NCI-H1417 treated with DMSO at 0.1 percent for 48 hours (cell line): ENCODE measurements at places on chromosomes 12 and 14.

- DNase-seq, result no peak
Measured at GRCh38 chr12:17017402-17017801, 411.4 kb upstream of the LMO3 start.

DNA sequence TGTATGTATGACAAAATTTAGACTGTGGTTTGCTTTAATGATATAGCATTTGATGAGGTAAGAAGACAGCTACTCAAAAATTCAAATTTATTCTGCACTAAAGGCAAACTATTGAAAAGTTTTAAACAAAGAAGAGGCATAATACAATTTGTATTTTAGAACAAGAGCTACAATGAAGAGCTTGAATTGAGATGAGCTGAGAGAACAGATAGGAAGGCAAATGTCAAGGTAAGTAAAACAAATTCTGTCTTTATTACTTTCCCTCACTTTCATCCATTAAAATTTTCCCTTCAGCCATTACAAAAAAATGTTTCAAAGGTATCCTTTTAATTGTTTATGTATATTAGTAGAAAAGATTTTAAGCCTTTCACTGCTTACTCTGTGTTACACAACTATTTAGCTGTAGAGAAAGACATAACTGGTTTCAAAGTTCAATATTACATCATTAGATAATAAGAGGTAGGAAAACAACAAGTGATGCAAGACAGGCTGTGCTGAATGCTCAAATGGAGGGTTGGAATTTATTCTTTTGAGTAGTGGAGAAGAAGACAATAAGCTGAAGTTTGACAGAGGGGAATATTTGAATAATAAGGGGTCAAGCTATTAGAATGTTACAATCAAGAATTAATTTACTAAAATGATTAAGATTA is 1334.1 kb downstream of the FSCB start:
- no peak for DNase-seq

DNA sequence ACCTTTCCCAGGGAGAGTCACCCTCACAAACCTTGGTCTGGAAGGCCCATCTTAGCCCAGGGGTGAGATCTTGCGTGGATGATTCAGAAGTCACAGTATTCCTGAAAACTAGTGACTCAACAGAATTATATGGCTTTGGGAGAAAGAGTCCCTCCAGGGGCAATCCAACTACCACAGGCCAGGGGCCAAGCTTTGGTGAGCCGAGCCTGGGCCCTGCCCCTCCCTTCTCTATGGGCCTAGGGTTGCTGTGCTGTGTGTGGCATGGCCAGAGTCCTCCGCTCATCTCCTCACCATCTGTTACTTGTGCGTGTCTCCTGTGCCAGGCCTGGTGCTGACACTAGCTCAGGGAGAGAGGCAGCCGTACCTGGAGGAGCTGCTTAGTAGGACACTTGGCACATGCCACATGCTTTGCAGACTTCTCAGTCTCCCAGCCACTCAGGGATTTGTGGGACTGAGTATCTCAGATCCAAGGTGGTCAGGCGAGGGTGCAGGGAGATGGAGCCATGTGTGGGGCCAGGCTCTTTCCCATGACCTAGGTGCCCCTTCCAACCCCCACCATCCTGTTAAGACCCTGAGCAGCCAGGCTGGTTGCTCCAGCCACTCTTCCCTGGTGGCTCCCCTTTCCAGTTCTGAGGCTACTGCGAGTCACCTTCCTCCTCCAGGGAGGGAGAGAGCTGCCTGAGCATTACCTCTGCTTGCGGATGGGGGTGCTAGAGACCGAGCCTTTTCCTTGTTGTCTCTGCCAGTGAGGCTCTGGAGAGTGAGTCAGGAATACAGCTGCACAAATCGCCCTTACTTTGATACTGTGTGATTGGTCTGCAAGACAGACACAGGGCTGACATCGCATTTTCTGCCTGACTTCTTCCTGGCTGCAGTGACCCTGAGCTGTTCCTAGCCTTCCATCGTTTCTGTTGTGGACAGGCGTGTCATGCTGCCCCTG is 94.1 kb downstream of the SLC25A47 start:
- no peak for DNase-seq

DNA sequence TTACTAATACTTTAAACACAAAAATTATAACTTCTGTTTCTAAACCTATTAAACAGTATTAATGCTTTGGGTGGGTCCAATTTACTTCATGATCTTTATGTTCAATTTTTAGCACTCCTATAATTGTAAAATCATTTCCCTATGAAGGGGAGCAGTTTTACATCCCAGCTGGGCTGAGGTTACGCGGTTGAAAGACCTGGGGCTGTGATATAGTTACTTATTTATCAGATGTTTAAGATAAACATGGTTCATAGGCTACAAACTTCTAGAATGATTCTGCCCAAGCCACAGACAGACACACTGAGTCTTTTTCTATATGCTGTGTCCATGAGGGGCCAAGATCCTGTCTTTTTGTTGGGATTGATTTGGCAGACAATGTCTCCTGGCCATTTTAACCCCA is 44.4 kb downstream of the DYRK2 start:
- no peak for DNase-seq

DNA sequence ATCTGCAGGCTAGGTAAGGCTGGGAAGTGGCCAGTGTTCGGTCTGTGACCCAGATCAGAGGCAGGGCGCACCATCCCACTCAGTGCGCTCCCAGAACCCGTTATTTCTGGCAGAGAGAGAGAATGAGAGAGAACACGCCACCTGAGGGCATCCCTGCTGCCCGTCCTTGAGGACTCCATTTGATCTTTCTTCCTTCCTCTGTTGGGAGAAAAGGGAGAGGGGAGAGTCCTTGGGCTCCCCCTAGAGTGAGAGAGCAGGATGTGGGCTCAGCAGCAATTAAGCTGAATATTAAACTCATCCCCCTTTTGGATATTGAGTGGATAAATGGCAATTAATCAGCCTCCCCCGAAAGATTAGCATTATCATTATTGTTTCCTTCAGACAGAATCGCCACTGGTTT is 70.6 kb downstream of the IFT43 start:
- no peak for DNase-seq

DNA sequence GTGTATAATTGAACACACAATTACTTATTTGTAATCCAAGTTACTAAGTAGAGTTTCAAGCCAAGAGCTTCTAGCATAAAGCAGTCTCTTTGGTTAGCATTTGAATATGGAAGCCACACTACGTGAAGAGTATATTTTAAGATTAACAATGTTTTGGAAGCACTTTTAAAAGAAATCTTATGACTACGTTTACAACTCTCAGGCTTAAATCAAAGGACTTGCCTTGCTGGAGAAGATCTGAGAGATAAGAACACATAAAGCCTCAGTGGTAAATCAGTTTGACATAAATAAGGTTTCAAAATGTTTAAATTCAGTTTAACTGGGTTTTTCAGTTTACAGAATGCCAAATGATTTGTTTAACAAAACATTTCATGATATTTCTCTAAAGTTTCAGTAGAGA is 161.9 kb upstream of the PDE3A start:
- DNase-seq, result no peak

- DNase-seq, result no peak
Measured at GRCh38 chr14:35336494-35337268, 44.5 kb downstream of the PSMA6 start.

- no peak for DNase-seq
Measured at GRCh38 chr14:81211844-81212243, 8.9 kb downstream of the GTF2A1 start.

DNA sequence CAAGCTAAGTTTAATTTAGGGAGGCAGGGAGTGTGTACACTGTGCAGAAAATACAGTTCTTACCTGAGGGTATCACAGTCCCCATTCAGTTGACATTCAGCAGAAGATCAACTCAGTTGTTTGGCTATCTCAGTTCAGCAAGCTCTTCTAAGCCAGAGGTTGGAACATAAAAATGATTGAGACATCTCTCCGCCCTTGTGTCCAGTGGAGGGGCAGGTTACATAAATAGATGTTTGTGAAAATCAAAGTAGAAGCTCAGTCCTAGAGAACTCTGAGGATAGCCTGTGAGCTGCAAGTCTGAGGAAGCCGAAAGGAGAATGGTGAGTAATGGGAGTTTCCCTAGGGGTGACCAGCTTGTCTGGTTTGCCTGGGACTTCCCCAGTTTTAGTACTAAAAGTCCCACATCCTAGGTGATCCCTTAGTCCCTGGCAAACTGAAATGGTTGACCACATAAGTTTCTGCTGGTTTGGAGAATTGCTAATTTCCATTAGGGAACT is 251.4 kb upstream of the ATP2B1 start:
- no peak for DNase-seq

DNA sequence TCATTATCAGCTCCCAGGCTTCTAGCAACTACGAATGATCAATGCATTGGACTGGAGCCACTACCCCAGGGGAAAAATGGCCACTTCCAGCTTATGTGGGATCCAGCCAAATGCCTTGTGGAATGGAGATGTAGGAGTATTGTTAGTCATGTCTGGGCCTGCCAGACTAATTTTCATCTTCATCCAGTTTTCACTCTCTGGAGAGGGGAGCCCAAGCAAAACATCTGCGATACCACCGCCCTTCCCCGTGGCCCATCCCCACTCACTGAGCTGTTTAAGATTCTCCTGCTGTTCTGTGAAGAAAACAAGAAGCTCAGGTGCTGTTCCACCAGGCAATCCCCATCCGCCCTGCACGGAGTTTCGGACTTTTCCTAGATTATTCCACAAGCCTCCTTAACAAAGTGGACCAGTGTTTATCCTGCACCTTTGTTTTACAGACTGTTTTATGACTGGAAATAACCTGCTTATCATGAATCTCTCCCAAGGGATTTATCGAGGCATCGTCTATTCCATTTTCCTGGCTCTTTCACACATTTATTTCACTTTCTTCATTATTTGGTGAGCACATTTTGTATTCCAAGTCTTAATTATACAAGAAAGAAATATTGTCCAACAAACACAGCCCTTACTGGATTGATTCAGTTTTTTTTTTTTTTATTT is 35.5 kb upstream of the MAX start:
- no peak for DNase-seq

GRCh38 chr12:113670742-113671141 is 199.1 kb upstream of the LHX5 start:
- DNase-seq, result no peak

DNA sequence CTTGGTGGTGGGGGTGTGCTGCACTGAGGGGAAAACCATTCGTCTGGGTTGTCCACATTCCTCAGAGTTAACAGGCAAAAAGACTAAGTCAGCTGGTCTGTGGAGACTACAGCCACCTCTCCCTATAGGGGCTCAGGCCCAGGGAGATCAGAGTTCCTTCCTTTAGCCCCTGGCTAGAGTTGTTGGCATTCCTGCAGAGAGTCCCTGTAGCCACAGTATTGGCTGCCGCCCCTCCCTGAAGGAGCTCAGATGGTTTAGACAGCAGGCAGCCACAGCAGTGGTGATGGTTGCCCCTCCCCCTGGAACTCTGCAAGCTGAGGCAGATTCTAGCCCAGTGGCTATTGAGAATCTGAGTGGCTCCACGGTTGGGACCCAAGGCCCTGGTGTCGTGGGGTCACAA is 1072.5 kb upstream of the ATXN7L3B start:
- no peak for DNase-seq

DNA sequence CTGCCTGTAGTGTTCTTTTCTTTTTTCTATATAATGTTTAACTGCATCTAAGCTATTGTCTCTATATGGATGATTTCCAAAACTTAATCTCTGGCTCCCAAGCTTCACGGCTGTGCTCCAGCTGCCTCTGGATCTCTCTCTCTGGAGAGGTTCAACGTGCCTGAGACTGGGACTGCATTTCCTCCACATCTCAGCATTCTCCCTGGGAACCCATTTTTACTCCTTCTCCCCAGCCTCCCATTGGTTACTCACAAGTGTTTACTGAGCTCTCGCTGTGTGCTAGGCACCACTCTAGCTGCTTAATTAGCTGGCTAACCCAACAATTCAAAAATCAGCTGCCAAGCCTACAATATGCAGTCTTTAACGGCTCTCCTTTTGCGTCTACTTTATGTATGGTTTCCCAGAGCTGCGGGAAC is 34.7 kb downstream of the FBXL14 start:
- DNase-seq, result peak; percentile 81

DNA sequence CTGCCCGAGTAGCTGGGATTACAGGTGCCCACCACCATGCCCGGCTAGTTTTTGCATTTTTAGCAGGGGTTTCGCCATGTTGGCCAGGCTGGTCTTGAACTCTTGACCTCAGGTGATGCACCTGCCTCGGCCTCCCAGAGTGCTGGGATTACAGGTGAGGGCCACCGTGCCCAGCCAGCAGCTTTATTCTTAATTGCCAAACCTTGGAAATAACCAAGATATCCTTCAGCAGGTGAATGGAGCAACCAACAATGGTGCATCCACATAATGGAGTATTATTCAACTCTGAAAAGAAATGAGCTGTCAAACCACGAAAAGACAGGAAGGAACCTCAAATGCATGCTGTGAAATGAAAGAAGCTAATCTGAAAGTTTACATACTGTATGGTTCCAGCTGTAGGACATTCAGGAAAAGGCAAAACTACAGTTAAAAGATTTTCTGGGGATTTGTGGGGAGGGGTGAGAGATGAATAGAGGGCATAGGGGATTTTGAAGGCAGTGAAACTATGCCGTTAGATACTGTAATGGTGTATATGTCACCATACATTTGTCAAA is 118.8 kb upstream of the CCND2 start:
- DNase-seq, result no peak

DNA sequence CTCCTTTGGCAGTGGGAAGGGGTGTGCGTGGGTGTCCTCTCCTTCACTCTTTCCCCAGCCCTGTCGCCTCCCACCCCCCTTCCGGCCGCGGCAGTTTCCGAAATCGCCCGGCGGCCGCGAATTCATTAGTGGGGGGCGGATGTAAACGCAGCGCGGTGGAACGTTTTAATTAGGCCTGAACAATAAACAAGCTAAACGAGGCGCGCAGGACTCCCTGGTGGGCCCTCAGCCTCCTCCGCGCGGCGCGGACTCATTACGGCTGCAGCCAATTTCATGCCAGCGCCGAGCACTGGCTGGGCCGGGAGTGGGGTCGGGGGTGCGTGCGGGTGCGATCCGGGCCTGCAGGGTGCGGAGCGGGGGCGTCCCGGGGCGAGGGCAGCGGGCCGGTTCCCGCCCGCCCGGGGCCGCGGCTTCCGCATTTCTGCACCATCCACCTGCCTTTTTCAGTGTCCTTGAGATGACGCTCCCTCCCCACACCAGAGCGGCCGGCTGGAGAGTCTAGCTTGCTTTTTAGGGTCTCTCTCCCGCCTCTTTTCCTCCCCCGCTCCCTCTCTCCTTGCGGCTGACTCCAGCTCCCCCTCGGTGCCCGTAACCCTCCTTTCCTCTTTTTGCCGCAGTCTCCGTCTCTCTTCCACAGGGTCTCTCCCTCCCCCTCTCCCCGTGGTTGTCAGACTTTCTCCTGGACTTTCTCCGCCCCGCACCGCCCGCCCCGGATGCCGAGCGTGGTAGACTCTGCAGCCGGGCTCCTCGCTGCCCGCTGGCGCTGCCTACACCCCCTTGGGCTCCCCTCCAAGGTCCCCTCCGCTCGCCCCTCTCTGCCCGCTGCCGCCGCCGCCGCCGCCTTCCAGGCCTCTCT is at the start of gene CISTR:
Gene CISTR (minus strand): TSS at position 644 of the 856 bp plus-strand sequence.
- DNase-seq, result no peak

DNA sequence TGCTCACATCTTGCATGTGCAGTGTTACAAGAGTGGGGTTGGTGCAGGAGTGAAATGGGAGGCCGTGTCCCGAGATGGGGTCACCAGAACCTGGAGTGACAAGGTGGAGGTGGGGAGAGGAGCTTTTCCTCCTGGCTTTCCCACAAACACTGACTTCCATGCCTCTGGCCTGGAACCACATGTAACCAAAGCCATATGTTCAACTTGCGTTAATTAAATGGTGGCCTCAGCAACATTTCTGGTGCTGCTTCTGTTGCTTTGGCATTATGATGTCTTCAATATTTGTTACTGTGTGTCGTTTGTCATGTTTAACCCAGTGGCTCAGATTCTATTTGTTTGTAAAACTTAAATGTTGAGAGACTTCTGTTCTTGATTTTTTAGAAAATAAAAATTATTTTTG is 110.2 kb downstream of the VCPKMT start:
- DNase-seq, result no peak

- no peak for DNase-seq
Measured at GRCh38 chr14:21011136-21011535, 12.0 kb downstream of the SLC39A2 start.

GRCh38 chr12:61043838-61044237 is 1216.4 kb upstream of the USP15 start:
- DNase-seq, result no peak
